T-helper 17 cell (primary cell): ENCODE measurements at places on chromosomes 4 and X. TPM values are rescaled to one million over a fixed set of nuclear protein-coding genes. Genes with fewer than 3 reads are reported as not detected.

GRID2 gene
- not detected for total RNA-seq

FAM47B gene
- not detected for total RNA-seq

ADAMTS3 gene
- not detected for total RNA-seq

RAB9B gene
- total RNA-seq, result 0.18 TPM

ERVMER34-1 gene
- total RNA-seq, result not detected

RGN gene
- not detected for total RNA-seq
